ENCODE measurements at places on chromosomes 12 and 14.
A peak's percentile ranks its signal among the peaks of the same experiment; 100 is the strongest.

DNA sequence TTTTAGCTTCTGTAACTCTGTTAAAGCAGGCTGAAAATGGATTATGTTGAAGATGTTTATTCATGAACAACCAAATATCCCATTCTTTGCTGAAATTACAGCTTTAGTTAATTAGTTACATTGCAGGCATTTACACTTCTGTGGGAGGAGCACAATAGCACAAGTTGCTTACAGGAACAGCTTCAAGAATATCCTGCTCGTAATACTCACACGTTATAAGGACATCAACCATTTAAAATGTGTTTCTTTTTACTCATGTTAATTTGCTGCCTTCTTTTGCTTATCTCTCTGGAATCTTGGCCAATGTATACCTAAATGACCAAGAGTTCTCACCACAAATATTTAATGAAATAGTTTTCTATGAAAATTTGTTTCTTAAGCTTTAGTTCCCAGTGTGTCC, 305.2 kb upstream of the SYT1 start:
- DNase-seq: no peak

DNA sequence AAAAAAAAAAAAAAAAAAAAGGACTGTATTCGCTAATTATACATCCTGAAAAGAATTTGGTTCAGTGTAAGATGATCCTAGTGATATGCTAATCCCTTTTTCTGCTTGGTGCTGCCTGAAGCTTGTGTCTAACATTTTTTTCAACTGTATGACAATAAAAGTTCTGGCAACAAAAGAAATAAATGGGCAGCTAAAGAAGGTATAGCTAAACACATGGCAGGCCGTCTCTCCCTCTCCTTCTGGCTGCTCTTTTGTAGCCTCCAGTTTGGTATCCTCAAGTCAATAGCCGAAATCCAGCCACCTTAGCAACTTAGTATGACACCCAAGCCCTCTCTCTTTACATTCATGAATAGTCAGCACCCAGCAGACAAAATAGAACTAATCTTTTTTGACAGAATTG, 198.3 kb upstream of the OTX2 start:
- DNase-seq: no peak

DNA sequence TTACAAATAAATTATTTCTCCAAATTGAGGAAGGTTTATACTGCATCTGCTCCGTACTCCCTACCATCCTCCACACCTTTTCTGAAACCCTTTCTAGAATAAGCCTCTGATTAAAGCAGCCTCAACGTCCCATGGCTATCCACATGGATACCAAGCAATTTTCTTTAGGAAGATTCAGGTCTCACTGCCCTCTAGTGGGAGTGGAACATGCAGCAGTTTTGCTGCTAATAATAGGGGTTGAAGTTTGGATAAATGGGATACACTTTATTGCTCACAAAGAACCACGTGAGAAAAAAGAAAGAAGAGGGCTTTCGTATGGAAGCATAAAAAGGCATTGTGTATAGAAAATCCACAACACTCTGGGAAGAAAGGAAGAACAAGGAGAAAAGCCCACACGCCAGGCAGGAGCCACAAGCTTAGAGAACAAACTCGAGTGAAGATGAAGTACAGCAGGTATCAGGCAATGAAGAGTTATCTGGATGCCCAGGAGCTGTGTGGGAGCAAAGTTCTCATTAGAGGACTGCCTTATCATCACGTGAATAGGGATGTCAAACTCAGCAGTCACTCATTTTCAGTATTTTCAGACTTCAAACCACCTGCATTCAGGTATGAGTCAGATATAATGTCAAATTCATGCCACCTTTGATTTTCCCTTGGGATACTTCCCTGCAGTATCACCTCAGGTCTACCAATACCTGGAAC, 45.8 kb downstream of the CCER1 start:
- DNase-seq: no peak

DNA sequence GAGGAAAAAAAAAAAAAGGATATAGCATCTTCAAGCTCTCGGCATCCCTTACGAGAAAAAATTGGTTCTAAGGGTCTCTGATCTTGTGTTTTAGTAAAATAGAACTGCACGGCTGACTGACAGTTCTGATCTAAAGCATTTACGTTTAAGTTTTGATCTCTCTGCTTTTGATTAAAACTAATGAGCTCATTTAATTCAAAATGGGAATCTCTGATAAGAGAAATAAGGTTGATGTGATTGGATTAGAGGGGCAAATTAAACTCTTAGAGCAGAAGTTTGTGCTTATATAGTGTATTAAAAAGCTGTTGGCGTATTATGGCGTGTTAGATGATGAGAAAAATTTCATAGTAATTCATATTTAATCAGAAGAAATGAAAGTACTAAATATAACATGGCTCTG, 217.6 kb downstream of the EGLN3 start:
- no peak for DNase-seq

DNA sequence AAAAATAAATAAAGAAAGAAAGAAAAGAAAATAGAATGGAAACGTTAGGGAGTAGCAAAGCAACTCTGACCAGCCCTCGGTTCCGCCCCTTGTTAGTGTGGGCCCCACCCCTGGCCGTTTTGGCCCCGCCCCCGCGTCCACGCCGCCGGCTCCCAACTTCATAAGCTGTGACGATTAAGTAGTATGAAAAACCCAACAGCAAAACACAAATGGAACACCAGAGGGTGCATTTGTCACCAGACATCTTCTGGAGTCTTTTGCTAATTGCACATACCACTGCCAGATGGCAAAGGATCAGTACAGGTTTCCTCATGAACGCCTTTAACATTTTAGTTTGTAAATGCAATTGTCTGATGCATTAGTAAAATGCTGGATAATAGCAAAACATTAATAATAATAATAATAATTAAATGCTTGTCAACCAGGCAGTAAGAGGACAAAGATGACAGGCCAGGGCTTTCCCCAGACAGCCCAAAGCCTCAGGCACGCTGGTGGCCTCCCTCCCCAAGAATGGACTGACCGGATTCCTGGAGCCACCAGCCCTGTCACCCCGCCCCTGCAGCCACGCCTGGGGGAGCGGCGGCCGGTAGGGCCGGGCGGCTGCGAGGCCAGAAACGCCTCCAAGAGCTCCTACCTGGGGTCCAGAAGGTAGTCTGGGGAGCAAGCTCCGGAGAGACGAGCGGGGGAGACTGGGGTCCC, 23.6 kb downstream of the HSP90AA1 start:
- DNase-seq: peak; percentile 59

DNA sequence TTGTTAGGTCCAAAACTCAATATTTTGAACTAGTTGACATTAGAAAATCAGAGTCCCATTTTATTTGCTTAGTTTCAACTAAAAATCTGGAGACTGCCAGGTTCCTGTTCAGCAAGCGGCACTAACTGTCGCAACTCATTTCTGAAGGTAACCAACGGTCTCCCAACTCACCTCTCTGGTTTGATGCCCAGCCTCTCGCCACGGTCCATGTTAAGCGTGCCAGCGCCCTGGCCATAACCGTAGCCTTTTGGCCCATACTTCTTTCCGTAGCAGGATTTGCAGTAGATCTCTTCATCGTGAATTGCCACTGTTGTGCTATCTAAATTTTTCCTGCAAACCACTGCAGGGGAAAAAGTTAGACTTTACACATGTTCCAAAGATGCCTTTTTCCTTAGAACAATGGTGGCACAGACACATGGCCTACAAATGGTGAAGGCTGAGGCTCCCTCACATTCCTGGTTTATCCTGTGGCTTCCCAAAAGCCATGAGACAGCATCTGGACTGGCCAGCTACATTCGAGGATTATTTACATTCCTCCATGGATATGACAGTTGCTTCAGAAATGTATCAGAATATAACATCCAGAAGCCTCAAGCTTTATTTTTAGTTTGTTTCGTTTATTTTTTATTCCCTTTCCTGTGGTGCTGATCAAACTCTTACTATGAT, 15.7 kb downstream of the CSRP2 start:
- DNase-seq: no peak

GRCh38 chr12:59186451-59186850, 266.1 kb upstream of the LRIG3 start:
- no peak for DNase-seq

DNA sequence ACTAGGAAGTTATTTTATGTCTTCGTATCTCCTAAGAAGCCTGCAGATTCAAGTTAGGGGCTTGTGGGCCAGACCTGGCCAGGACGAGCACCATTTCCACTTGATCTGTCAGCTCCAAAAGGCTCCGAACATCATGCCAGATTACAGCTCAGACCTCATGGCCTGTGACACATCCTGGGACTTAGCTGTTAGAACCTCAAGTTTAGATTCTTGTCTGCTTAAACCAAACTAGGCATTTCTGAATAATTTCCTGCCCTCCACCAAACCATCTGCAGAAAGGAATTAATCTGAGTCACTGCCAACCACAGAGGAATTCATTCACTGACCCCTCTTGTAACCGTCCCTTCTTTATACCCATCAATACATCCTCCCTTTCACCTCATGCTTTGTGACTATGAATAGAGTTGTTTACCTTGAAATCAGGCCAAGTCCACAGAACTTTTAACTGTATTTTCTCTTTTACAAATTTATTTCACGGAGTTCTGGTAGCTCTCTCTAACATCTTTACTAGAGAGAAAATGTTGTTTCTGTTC, 120.3 kb downstream of the FBXL14 start:
- DNase-seq: no peak

GRCh38 chr14:25014440-25014839, 35.5 kb downstream of the STXBP6 start:
- DNase-seq: no peak

DNA sequence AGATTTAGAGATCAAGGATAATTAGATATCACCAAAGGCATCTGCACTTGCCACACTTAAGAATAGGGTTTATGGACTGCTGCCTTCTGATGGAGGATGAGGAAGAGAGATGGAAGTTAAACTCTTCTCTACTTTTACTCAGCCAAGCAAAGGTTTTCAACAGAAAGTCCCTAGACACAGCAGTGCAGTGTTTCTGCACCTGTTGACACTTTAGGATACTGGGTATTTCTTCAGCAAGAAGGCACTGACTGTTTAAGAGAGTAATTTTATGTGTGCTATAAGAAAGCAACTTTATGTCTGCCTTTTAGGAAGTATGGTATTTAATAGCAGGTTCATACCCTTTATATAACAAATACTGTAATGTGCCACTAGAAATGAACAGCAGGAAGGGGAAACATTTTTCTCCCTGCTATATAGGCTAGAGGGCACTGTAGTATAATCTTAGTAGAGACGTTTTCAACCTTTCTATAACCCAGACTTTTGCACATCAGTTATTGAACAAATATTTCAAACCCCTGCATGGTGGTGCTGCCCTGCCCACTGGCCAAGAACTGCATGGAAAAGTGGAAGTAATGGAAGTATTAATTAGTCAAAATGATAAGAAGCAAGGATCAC, 225.0 kb upstream of the GRIP1 start:
- DNase-seq: no peak

GRCh38 chr12:62006076-62006732, 254.0 kb upstream of the USP15 start:
- DNase-seq: no peak

- no peak for DNase-seq
Observed at GRCh38 chr12:90854136-90854689, 100.8 kb downstream of the CCER1 start.

DNA sequence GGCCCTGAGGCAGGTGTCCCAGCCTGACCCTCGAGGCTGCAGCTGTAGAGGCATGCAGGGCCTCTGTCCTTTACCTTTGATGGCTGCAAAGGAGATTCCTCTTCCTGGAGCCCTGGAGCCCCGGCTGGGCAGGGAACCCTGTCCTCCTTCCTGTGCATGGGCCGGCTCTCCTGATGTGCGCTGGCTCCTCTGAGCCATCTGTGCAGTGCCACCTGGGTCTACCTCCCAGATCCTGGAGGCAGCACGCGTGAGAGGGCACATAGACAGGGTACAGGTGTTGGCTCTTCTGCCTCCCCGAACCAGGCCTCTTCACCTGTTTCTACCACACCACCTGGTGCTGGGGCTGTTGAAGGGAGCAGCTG, 115.1 kb downstream of the BEGAIN start:
- no peak for DNase-seq

GRCh38 chr12:49230176-49230804, 34.6 kb upstream of the TUBA1C start:
- no peak for DNase-seq

- DNase-seq: no peak
Observed at GRCh38 chr14:62125793-62126192, 363.6 kb downstream of the SNAPC1 start.

GRCh38 chr14:101499080-101499479, 62.2 kb upstream of the DIO3 start:
- DNase-seq: no peak

GRCh38 chr12:95614390-95614982, 63.2 kb upstream of the USP44 start:
- DNase-seq: no peak

DNA sequence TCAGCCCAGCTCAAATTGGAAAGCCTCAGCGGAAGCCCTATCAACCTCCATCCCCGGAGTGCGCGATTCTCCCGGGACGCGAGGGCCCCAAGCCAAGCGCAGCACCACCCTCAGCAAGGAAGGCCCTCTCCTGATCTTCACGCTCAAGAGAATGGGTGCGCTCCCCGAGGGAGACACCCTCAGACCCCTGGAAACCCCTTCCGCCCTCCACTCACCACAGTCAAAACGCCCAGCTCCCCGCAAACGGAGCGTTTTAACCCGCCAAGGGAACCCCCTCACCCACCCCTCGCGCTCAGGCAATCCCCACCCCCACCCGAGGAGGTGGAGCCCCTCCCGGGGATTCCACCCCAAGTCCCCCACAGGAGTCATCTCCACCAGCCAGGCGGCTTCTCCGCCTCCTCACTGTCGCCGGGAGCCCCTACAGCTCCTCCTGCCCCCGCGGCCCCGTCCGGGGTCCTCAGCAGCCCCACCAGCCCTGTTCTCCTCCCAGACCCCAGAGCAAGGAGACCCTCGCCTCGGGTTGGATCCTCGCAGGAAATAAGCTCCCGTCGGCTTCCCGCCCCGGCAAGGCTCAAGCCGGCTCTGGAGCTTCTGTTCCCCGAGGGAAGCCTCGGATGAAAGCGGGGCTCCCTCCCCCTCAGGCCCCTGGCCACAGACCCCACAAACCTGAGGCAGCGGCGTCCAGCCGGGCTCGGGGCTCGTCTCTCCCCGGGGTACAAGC, 507 bp downstream of the BAZ2A start:
- peak; percentile 38 for DNase-seq

- DNase-seq: no peak
Observed at GRCh38 chr12:12899530-12900380, 8.4 kb downstream of the GPRC5A start.

- no peak for DNase-seq
Observed at GRCh38 chr12:61758661-61759060, 501.5 kb upstream of the USP15 start.

- DNase-seq: no peak
Observed at GRCh38 chr14:85061256-85061655, 468.7 kb upstream of the FLRT2 start.

GRCh38 chr12:130552483-130552996, 163.6 kb downstream of the RIMBP2 start:
- no peak for DNase-seq

DNA sequence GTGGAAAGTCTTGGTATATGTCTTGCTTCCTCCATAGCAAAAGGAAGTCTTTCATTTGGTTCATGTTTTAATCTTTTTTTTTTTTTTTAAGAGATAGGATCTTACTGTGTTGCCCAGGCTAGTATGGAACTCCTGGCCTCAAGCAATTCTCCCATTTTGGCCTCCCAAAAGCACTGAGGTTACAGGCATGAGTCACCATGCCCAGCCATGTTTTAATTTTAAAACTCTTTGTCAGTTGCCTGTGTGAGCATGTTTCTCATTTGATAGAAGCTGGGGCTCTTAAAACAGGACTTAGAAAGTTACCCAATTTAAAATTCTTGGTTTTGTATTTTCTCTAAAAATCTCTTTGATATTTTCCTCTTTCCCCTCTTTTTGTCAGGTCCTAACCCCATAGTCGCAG, 45.0 kb upstream of the REP15 start:
- DNase-seq: no peak

GRCh38 chr12:53115891-53116648, 12.8 kb downstream of the SOAT2 start:
- no peak for DNase-seq

- DNase-seq: no peak
Observed at GRCh38 chr12:63313139-63313538, 162.1 kb upstream of the AVPR1A start.
